Muscle of leg (tissue), 16 donors: ENCODE measurements at places on chromosomes 1 and 21. TPM values are rescaled to one million over a fixed set of nuclear protein-coding genes. Genes with fewer than 3 reads are reported as not detected.

Gene TSPAN1
- total RNA-seq, result not detected

Gene FCGR1A
- 1.4 TPM for total RNA-seq

- no peak overlapping the region for H3K27ac ChIP-seq
- no peaks in the 10 kb centered on the region for H3K4me1 ChIP-seq
- H3K36me3 ChIP-seq, result no peaks in the 10 kb centered on the region
- H3K4me3 ChIP-seq, result no peak overlapping the region
- DNase-seq, result no peak
Measured at GRCh38 chr1:210321131-210321530, 7.6 kb upstream of the HHAT start.

- H3K27ac ChIP-seq, result no peak overlapping the region
- H3K4me3 ChIP-seq, result no peak overlapping the region
- no peak for DNase-seq
- no peaks in the 10 kb centered on the region for H3K36me3 ChIP-seq
- H3K4me1 ChIP-seq, result no peaks in the 10 kb centered on the region
Measured at GRCh38 chr1:239795304-239795703, 296.4 kb upstream of the FMN2 start.

GRCh38 chr21:29187944-29188343 lies 57.5 kb downstream of the MAP3K7CL start:
- H3K27me3 ChIP-seq, result no peaks in the 10 kb centered on the region
- H3K4me3 ChIP-seq, result no peak overlapping the region
- no peak overlapping the region for H3K27ac ChIP-seq
- DNase-seq, result peak; percentile 65
- no peaks in the 10 kb centered on the region for H3K36me3 ChIP-seq

Gene COL9A2
- 2.6 TPM for total RNA-seq

Gene GJB3
- total RNA-seq, result not detected

Gene TFAP2E
- total RNA-seq, result 0.40 TPM

DNA sequence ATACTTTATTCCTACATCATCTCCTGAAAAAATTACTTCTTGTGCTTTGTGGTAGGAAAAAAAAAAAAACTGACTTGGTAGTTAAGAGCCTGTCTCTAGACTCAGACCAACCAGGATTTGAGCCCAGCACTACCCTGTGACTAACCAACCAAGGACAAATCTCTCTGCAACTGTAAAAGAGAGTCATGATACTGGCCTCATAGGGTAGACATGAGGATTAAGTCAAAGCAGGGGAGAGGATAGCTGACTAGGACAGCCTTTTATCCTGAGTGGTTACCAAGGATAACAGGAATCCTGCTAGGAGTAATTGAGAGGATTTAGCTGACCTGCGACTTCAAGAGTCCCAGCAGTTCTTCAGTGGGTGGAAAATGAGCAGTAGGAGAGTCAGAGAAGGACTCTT lies 112.8 kb downstream of the C1orf21 start:
- no peak for DNase-seq
- H3K36me3 ChIP-seq, result no peaks in the 10 kb centered on the region
- H3K27me3 ChIP-seq, result no peaks in the 10 kb centered on the region
- peaks cover 14% of the 10 kb centered on the region for H3K4me1 ChIP-seq
- no peak overlapping the region for H3K27ac ChIP-seq

GRCh38 chr1:213921712-213922111 lies 66.1 kb upstream of the PROX1 start:
- no peak overlapping the region for H3K4me3 ChIP-seq
- H3K36me3 ChIP-seq, result no peaks in the 10 kb centered on the region
- no peaks in the 10 kb centered on the region for H3K4me1 ChIP-seq
- no peaks in the 10 kb centered on the region for H3K27me3 ChIP-seq

DNA sequence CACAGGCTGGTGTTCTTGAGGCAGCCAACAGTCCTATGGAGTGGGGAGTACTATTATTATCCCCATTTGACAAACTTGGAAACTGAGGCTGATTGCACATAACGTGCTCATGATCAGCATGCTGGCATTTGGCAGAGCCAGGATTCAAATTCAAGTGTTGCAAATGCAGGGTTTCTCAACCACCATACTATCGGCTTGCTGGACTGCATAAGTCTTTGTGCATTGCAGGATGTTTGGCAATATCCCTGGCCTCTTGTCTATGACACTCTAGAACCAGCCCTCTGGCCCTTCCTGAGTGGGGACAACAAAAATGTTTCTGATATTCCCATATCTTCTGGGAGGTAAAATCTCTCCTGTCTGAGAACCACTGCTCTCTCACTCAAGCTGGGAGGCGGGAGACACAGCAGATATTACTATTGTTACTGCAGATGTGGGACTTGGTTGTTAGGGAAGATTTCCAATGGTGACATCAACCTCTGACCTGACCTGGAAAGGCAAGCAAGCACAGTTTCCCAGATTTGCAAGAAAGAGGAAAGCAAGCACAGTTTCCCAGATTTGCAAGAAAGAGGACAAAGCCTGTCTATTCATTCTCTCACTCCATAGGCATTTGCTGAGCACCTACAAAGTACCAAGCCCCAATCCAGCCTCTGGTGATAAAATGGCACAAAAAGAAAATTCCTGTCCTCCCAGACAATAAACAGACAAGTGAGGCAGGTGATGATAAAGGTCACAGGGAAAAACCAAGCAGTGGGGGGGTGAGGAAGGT lies 1.0 kb upstream of the AADACL3 start:
- no peak for DNase-seq
- no peaks in the 10 kb centered on the region for H3K4me1 ChIP-seq
- H3K36me3 ChIP-seq, result no peaks in the 10 kb centered on the region

DNA sequence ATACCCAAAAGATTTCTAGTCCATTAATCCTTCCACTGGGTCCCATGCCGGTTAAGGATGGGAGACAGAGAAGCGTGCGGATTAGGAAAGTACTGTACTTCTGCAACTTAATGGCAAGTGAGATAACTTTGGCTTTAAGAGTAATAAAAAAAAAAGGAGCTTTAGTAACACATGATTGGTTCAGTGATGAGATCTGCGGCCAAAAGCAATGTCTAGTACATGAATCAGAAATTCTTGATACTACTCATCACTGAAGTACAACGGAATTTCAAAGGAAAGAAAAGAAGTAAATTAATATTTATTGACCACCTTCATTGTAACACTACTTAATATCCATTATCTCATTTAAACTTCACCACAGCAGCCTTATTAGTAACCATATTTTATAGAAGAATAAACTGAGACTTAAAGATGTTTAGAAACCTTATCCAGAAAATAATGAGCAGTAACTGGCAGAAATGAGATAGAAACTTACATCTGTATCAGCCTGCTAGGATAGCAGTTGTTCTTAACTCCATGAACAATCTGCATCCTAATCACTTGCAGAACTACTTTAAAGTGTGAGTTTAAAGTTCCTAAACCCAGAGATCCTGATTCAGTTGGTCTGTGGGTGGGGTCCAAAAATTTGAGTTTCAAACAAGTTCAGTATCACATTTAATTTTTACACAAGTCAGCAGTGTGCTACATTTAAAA lies 14.1 kb upstream of the NUF2 start:
- no peak overlapping the region for H3K4me3 ChIP-seq
- peaks cover 5% of the 10 kb centered on the region for H3K36me3 ChIP-seq
- H3K27me3 ChIP-seq, result no peaks in the 10 kb centered on the region
- DNase-seq, result no peak
- no peaks in the 10 kb centered on the region for H3K4me1 ChIP-seq

Gene RCSD1
- total RNA-seq, result 40.8 TPM

GRCh38 chr1:59110271-59110670 lies 186.6 kb upstream of the FGGY start:
- H3K4me1 ChIP-seq, result peaks cover 8% of the 10 kb centered on the region
- no peak overlapping the region for H3K4me3 ChIP-seq
- H3K27ac ChIP-seq, result no peak overlapping the region
- no peaks in the 10 kb centered on the region for H3K36me3 ChIP-seq
- no peaks in the 10 kb centered on the region for H3K27me3 ChIP-seq

- H3K27ac ChIP-seq, result no peak overlapping the region
- H3K4me3 ChIP-seq, result no peak overlapping the region
- peak; percentile 76 for DNase-seq
- H3K27me3 ChIP-seq, result no peaks in the 10 kb centered on the region
Measured at GRCh38 chr1:107529511-107530149, 388.8 kb downstream of the NTNG1 start.

Gene HES3
- not detected for total RNA-seq

GRCh38 chr1:205355075-205355453 lies 1.7 kb downstream of the KLHDC8A start:
- no peaks in the 10 kb centered on the region for H3K27me3 ChIP-seq
- H3K27ac ChIP-seq, result no peak overlapping the region
- H3K4me1 ChIP-seq, result peaks cover 19% of the 10 kb centered on the region
- no peak for DNase-seq

GRCh38 chr1:206023695-206024094 lies at the start of gene CTSE:
Gene CTSE, minus strand, starts transcription at chr1:206023895. Its CDS starts 104 bp downstream, at chr1:206023791.
- H3K27ac ChIP-seq, result no peak within 1 kb of the TSS
- no peaks in the 10 kb centered on the region for H3K27me3 ChIP-seq
- H3K4me3 ChIP-seq, result no peak within 1 kb of the TSS
- DNase-seq, result no peak
- no peaks in the 10 kb centered on the region for H3K4me1 ChIP-seq

DNA sequence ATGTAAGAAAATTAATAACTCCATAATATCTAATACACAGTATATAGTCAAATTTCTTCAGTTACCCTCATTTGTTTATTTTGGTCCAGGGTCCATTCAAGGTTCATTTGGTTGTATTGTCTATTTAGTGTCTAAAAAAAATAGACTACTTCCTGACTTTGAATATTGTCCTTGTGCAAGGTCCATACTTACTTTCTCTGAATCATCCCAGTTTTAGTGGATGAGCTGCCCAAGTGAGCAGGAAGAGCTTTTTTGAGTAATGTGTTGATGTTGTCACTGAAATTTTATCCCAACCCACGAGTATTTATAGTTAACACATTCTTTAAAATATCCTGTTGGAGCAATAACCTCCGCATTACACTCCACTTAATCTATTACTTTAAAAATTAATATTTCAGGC lies 45.6 kb upstream of the FASLG start:
- no peaks in the 10 kb centered on the region for H3K27me3 ChIP-seq
- H3K27ac ChIP-seq, result no peak overlapping the region
- peaks cover 9% of the 10 kb centered on the region for H3K36me3 ChIP-seq
- H3K4me3 ChIP-seq, result no peak overlapping the region
- no peak for DNase-seq
- H3K4me1 ChIP-seq, result no peaks in the 10 kb centered on the region

GRCh38 chr1:106995970-106996369 lies 60.5 kb upstream of the PRMT6 start:
- no peaks in the 10 kb centered on the region for H3K36me3 ChIP-seq
- H3K4me1 ChIP-seq, result no peaks in the 10 kb centered on the region
- H3K4me3 ChIP-seq, result no peak overlapping the region
- no peak for DNase-seq

Gene NPHS2
- total RNA-seq, result not detected

- H3K27ac ChIP-seq, result peak overlapping the region; percentile 38
- H3K27me3 ChIP-seq, result peaks cover 15% of the 10 kb centered on the region
- H3K36me3 ChIP-seq, result peaks cover 4% of the 10 kb centered on the region
- no peak for DNase-seq
- peaks cover 22% of the 10 kb centered on the region for H3K4me1 ChIP-seq
- H3K4me3 ChIP-seq, result peak overlapping the region; percentile 95
Measured at GRCh38 chr1:169107603-169108208, 1.2 kb downstream of the ATP1B1 start.

- H3K27me3 ChIP-seq, result peaks cover 2% of the 10 kb centered on the region
- DNase-seq, result no peak
- no peak overlapping the region for H3K4me3 ChIP-seq
- no peaks in the 10 kb centered on the region for H3K4me1 ChIP-seq
Measured at GRCh38 chr1:119652587-119652986, 4.5 kb upstream of the ZNF697 start.

GRCh38 chr1:167345386-167345733 lies 124.7 kb downstream of the POU2F1 start:
- H3K36me3 ChIP-seq, result no peaks in the 10 kb centered on the region
- no peaks in the 10 kb centered on the region for H3K4me1 ChIP-seq
- no peak for DNase-seq
- H3K27me3 ChIP-seq, result no peaks in the 10 kb centered on the region
- no peak overlapping the region for H3K27ac ChIP-seq

Gene CA6
- total RNA-seq, result not detected

Gene CELA3A
- total RNA-seq, result not detected

- DNase-seq, result no peak
- no peaks in the 10 kb centered on the region for H3K4me1 ChIP-seq
- no peaks in the 10 kb centered on the region for H3K27me3 ChIP-seq
- no peak overlapping the region for H3K27ac ChIP-seq
Measured at GRCh38 chr21:27772816-27773215, 805.9 kb upstream of the ADAMTS5 start.

- no peaks in the 10 kb centered on the region for H3K27me3 ChIP-seq
- no peaks in the 10 kb centered on the region for H3K36me3 ChIP-seq
- peak; percentile 77 for DNase-seq
Measured at GRCh38 chr1:16187748-16188401, 24.6 kb downstream of the ARHGEF19 start.

- DNase-seq, result no peak
- no peak overlapping the region for H3K27ac ChIP-seq
- H3K4me3 ChIP-seq, result no peak overlapping the region
- peaks cover 26% of the 10 kb centered on the region for H3K4me1 ChIP-seq
- H3K27me3 ChIP-seq, result peaks cover 89% of the 10 kb centered on the region
Measured at GRCh38 chr1:156845055-156845952, 13.6 kb downstream of the INSRR start.

Gene RNF11
- 88.3 TPM for total RNA-seq

DNA sequence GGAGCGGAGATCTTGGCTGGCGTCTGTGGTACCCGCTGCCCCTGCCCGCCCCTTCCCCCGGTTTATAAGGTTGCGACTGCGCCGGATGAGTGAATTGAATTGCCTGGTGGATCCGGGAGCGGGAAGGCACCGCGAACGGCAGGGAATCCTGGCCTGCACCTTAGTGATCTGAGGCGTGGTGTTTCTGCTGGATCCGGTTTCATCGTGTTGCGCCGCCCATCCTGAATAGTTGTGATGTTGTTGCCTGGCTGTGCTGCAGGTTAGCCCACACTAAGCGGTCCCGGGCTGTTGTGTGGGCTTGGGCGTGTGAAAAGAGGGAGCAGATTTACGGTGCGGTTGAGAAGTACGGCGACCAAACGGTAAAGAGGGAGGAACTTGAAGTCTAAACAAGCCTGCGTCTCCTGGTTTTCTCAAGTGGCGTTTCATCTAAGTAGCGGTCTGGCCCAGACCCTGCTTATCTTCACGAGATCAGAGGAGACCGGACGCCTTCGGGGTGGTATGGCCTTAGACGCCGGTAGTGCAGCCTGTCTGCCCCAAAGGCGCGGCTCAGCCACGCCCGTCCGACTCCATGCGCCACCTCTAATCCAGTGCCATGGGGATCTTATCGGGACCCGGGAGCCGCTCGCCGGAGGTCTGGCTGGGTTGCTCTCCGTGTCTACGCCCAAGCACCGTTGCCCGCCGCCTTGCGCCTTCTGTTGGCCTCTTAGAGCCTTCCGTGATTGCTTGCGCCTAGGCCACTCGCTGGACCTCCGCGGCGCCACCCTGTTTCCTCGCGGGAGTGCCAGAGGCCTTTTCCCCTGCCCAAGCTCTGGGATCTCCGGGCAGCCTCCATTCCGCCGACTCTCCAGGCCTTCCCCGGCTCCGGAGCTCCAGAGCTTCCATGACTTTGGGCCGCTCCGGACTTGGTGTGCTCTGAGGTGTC lies 87.5 kb upstream of the RHOU start:
- no peaks in the 10 kb centered on the region for H3K36me3 ChIP-seq
- peaks cover 16% of the 10 kb centered on the region for H3K4me1 ChIP-seq
- peak overlapping the region; percentile 43 for H3K4me3 ChIP-seq
- H3K27ac ChIP-seq, result no peak overlapping the region
